ENCODE measurements at places on chromosomes 3 and 15.

DNA sequence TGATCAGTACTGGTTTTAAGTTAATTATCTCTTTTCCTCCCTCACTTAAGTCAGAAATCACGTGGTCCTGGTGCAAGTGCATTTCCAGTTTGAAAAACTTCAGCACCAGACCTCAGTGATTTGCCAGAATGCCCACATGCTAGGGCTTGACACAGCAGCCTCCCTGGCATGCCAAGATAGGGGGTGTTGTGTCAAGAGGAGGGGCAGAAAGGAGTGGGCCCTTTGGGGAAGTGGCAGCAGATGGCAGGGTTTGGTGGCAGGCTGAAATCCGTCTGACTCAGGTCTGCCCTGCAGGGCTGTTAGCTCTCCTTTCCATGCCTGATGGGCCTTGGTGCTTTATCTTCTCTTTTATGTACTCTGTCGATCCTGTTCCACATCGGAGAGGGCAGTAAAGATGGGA is 23.4 kb downstream of the PXK start:
- DNase-seq: no peak

GRCh38 chr3:13009132-13009945 is 63.9 kb downstream of the IQSEC1 start:
- DNase-seq: peak; percentile 70

DNA sequence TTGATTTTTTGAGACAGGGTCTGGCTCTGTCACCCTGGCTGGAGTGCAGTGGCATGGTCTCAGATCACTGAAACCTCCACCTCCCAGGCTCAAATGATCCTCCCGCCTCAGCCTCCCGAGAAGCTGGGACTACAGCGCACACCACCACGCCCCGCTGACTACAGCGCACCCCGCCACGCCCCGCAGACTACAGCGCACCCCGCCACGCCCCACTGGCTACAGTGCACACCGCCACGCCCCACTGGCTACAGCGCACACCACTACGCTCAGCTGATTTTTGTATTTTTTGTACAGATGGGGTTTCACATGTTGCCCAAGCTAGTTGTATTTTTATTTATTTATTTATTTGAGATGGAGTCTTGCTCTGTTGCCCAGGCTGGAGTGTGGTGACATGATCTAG is 35.6 kb downstream of the SLC51A start:
- no peak for DNase-seq

DNA sequence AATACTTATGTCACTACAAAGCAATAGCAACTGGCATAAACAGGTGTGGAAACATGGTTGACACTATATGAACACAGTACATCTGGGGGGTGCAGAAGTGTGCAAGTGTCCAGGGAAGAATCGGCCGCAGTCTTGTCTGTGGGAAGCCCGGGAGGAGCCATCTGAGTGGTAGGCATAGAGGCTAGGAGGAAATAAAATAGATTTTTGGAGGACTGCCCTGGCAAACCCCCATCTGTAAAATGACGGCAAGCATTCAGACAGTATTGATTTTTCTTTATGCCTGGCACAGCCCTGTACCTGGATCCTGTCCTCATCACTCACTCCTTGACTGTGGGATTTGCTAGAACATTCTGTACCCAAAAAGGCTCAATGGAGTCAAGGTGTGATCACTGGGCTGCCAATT is 31.3 kb downstream of the THSD4 start:
- no peak for DNase-seq

DNA sequence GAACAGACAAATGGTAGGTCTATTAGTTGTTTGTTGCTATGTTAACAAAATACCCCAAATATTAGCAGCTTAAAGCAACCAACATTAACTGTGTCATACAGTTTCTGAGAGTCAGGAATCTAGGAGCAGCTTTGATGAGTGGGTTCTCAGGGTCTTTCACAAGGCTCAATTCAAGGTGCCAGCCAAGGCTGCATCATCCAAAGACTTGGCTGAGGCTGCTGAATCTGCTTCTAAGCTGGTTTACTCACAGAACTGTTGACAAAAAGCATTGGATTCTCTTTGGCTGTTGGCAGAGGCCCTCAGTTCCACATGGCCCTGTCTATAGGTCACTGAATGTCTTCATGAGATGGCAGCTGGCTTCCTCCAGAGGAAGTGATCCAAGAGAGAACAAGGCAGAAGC is 40.3 kb upstream of the TSC22D2 start:
- DNase-seq: no peak

GRCh38 chr15:83062768-83063180 is 4.3 kb downstream of the BTBD1 start:
- DNase-seq: no peak

- DNase-seq: peak; percentile 71
Observed at GRCh38 chr3:32374788-32375595, 16.7 kb upstream of the CMTM7 start.

DNA sequence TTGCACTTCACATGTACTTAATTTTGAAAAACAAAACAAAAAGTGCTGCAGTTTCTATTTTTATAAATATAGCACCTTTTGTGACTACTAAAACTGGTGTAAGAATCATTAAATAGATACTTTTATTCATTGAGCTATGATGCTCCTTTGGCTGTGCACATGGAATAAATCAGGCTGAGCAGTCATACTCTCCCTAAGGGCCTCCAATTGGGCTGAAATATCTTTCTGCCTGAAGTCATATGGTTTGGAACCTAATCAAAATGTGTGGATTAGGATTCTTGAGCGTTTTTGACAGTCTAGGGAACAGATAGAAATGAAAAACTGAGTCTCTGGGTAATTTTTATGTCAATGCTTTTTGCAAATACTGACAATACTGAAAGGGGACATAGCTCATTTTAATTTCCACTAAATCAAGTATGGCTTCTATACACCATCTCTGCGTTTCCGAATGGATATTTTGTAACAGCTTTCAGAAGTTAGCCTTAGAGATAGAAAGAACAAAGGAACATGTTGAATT is 392.2 kb upstream of the ROBO1 start:
- DNase-seq: no peak

- no peak for DNase-seq
Observed at GRCh38 chr3:180693656-180694055, 14.4 kb upstream of the CCDC39 start.

GRCh38 chr3:167559924-167560323 is 86.1 kb upstream of the SERPINI2 start:
- no peak for DNase-seq

GRCh38 chr3:150370999-150371398 is 37.1 kb upstream of the TSC22D2 start:
- DNase-seq: no peak

DNA sequence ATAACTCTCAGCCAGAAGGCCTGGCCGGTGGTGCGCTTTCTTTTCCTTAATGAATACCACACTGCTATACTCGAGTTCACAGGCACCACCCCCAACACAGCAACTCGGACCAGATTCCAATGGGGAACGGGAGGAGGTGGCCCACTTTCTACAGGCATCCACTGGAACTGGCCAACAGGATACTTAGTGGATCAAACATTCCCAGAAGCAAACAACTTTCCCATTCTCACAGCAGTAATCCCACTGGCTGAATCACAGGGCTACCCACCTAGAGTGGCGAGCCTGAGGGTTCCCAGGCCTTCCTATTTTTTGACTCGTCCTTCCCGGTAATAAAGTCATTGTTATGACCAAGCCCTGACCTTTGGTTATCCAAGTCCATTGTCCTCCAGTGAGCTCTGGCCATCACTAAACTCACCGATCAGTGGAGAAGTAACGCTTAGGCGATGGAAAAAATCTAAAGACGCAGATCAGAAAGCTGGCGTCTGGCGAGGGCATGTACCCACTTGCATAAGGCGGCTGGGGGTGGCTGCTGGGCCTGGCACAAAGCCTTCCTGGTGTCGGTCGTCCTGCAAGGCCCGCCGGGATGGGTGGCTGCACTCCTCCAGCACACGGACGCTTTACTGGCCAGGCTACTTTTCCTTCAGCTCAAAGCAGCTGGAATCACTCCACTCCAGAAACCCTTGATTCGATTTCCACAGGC is 1.2 kb downstream of the EOGT start:
- DNase-seq: no peak

GRCh38 chr3:48750856-48751255 is 33.8 kb upstream of the IP6K2 start:
- no peak for DNase-seq

DNA sequence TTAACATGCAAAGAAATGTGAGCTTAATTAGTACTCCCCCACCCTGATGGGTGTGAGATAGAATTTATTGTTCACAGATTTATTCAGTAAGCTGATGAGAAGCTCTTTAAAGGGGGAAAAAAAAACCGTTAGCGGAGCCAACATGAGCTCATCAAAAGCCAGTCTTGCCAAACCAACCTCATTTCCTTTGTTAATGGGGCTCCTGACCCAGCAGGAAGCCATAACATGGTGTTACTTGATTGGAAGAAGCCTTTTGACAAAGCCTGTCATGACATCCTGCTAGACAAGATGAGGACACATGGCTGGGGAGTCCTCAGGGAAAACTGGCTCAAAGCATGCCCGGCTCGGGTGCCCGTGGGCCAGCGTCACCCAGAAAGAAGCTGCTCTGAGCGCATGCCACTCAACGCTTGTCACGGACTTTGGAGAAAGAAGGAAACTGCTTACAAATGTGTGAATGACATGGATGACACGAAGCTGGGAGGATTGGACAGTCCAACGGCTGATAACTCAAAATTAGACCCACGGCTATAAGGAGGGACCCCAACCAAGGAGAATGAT is 64.6 kb downstream of the SLCO2A1 start:
- DNase-seq: no peak

DNA sequence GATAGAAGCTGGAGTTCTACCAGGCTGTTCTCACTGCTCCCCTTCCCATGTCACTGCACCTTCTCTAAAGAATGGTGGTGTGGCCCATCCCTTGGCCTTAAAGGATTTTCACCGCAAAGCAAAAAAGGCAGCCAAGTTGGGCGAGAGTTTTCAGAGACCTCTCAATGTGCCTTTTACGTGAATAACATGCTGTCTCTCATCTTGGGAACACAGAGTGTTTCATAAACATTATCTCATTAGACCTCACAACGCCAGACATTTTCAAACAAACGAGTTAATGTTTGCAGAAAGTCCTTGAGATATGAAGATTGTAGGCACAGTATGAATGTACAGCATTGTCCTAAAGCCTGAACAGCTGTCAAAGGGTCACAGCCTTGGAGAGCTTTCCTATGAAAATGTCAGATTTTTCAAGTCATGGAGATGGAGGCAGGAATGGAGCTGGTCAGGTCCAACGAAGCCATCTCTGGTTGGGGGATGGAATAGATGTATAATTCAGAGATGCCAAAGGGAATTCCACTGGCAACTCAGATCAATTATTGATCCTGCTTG is 21.3 kb downstream of the TM4SF1 start:
- DNase-seq: no peak

DNA sequence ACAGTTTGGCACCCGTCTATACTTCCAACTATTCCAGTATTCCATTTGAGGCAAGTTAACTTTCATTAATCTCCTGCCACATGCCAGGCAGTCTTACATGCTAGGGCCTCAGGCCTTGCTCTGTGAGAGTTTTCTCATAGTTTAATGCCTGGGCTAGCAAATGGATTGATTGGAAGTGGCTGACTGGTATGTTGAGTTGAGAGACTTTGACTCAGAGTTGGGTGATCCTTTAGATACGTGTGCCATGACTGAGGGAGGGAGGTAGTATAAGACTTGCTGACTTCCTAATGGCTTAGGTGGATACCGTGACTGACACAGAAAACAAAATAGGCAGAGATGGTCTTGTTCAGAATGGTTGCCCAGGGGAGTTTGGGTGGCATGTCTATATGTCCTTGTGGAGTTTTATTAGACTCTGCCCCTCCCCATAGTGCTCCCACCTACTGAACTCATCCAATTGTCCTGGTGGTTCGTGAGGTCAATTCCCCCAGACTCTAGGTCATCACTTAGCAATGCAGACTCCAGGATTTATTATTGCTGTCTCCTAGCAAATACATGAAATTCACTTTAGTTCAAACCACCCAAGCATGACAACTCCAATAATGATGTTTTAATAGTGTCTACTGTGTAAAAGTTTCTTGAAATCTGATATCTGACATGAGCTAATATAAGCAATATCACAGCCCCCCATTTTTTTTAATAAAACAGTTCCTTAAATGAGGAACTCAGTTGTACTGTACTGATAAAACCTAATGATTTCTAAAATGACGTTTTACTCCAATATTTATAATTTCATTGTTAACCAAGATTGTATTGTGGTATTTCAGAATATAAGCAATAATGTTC is 413.9 kb upstream of the MDFIC2 start:
- DNase-seq: no peak

GRCh38 chr3:171189394-171190080 is 163.0 kb upstream of the SLC2A2 start:
- no peak for DNase-seq

GRCh38 chr3:55688154-55688553 is 201.0 kb upstream of the WNT5A start:
- DNase-seq: no peak

GRCh38 chr15:73900095-73900712 is 26.1 kb upstream of the LOXL1 start:
- DNase-seq: no peak

DNA sequence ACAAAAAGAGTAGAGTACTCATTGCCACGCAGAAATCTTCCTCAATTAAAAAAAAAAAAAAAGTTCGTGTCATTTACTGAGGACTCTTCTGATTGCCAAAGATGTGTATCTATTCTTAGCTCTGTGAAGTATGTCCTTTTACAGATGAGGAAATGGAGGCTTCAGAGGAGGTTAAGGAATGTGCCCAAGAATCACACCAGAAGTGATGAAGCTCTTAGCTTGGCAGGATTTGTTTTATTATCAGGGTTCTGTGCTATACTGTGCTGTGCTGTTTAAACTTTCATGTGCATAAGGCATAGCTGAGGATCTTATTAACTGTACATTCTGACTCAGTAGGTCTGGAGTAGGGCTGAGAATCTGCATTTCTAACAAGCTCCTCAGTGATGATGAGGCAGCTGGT is 665.2 kb upstream of the ADAMTS9 start:
- no peak for DNase-seq

GRCh38 chr3:188236271-188236670 is 82.3 kb downstream of the LPP start:
- DNase-seq: no peak

DNA sequence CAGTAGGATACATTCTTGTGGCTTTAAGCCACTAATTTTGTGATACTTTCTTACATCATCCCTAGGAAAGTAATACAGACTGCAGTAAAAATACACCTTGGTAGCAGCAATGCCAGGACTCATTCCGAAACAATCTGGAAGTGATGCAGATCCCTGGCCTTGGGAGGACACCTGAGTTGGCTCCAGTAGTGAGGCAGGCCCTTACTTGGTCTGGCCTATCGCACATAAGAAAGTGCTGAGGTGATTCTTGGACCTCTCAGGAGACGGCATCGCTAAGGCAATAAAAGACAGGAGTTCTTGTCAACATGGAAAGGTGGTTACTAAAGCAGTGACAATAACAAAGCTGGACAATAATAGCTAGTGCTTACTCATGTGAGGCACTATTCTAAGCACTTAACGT is 126.5 kb downstream of the SUCNR1 start:
- no peak for DNase-seq

- DNase-seq: peak; percentile 29
Observed at GRCh38 chr3:32778389-32778788, 39.4 kb upstream of the TRIM71 start.

DNA sequence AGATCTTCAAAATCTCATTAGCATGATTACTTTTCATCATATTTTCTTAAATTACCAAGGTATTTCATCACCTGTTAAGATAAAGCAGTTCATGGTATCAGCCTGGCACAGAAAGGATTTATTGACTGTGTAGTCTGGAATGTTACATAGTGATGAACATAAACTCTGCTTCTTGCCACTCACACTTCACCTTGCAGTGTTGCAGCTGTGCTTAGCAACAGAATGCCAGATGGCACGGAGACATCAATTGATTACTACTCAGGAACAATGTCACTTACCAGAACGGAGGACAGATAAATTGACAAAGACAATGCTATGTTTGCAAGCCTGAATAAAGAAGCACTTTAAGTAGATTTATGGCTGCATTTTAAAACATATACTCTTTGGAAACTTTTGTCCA is 15.0 kb upstream of the BCHE start:
- no peak for DNase-seq

Data from activated T-cell treated with anti-CD3 and anti-CD28 coated beads, Interleukin-2, amount 50 U/mL, for 48 hours (primary cell).